ENCODE measurements at places on chromosomes 1 and 21.
A peak's percentile ranks its signal among the peaks of the same experiment; 100 is the strongest.

- DNase-seq: no peak
Observed at GRCh38 chr1:3993619-3994375, 93.7 kb upstream of the C1orf174 start.

DNA sequence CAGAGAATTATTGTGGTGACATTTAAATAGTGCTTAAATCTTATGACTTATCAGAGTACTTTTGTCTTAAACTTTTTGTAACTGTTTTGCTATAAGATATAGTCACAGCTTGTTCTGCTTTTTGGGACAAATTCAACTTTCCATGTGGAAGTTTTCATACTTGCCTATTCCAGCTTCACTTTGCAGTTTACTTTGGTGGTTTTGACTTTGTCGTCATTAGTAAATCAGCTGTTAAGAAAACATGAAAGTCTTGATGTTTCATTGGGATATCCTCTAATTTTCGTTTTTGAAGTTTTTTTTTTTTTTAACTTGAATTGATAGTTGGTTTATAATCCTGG, 31.3 kb downstream of the SDCCAG8 start:
- H3K4me1 ChIP-seq: peaks cover 18% of the 10 kb centered on the region
- no peak for DNase-seq
- peaks cover 63% of the 10 kb centered on the region for H3K36me3 ChIP-seq
- peak overlapping the region; percentile 40 for H3K27ac ChIP-seq
- no peak overlapping the region for H3K4me3 ChIP-seq

DNA sequence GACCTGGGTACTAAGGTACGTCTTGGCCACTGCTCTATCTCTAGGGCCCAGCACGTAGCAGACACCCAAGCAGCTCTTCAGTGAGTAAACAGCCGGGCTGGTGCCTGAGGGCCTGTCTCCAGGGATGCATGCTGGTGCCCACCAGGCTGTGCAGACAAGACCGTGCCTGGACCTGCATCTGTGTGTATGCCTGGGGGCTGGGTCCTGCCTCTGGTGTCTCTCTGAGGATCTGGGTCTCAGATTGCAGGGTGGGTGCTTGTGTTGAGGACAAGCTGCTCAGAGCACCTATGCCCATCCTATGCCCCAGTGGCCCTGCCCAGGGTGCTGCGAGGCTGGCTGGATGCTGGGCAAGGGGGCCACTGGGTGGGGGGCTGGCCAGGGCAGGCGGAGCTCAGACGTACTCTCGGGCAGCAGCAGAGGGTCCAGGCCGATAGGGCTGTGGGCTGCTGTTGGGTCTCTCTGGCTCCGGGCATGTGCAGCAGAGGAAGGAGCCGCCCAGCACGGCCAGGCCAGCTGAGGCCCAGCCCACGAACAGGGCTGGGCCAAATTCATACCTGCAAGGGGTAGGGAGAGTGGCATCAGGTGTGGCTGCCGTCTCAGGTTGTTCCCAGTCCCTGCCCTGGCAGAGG, 4.4 kb downstream of the CLDN19 start:
- no peaks in the 10 kb centered on the region for H3K36me3 ChIP-seq
- no peaks in the 10 kb centered on the region for H3K27me3 ChIP-seq
- no peak for DNase-seq

DNA sequence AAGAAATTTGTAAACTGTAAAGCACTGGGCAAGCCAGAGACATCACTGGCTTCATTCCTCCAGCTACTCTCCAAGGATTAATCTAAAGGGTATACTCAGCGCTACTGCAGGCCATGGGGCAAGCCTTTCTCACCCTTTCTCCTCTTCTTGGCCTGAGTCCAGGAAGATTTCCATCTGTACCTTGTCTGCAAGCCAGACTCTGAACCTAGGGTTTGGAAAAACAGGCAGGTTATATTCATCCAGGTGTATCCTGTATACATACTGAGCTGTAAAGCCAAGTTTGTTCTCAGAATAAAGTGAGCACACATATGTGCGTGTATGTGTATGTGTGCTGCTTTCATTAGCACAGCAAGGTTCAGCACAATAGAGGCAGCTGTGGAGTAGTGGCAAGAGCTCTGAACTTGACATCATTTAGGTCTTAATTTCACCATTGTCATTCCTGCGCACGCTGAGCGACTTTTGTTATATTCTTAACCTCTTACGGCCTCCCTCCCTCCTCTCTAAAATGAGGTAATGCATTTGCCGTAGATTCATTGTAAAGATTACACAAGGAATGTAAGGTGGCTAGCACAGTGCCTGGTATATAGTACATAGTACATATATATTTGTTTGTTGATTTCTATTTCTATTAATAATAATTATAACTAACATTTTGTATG, 128.1 kb upstream of the JUN start:
- no peak overlapping the region for H3K4me3 ChIP-seq
- H3K27me3 ChIP-seq: no peaks in the 10 kb centered on the region

GRCh38 chr1:228226141-228226874, 18.5 kb downstream of the OBSCN start:
- H3K4me3 ChIP-seq: no peak overlapping the region
- no peak for DNase-seq
- peaks cover 94% of the 10 kb centered on the region for H3K36me3 ChIP-seq
- H3K27ac ChIP-seq: peak overlapping the region; percentile 16

DNA sequence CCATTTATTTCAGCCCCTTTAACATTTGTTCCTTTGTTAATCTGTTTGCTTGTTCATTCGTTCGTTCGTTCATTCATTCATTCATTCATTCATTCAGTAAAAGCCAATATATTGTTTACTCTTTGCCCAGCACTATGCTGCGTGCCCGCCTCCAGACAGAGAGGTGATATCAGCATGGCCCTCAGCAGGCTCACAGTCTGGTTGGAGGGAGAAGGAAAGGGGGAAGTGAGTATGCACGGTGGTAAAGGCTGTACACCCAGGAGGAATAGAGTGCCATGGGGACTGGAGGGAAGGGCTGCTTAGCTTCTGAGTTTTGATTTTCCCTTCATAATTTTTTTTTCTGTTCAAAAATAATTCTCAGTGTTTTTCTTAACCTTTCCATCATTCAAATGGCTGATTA, 144.7 kb downstream of the NOS1AP start:
- DNase-seq: no peak
- H3K27ac ChIP-seq: peak overlapping the region; percentile 66
- peaks cover 43% of the 10 kb centered on the region for H3K4me1 ChIP-seq
- no peaks in the 10 kb centered on the region for H3K36me3 ChIP-seq

GRCh38 chr1:204080163-204080903, 7.4 kb downstream of the SOX13 start:
- H3K36me3 ChIP-seq: no peaks in the 10 kb centered on the region
- no peaks in the 10 kb centered on the region for H3K27me3 ChIP-seq
- peak overlapping the region; percentile 11 for H3K4me3 ChIP-seq
- H3K4me1 ChIP-seq: peaks cover 100% of the 10 kb centered on the region
- peak; percentile 74 for DNase-seq
- H3K27ac ChIP-seq: peak overlapping the region; percentile 67

DNA sequence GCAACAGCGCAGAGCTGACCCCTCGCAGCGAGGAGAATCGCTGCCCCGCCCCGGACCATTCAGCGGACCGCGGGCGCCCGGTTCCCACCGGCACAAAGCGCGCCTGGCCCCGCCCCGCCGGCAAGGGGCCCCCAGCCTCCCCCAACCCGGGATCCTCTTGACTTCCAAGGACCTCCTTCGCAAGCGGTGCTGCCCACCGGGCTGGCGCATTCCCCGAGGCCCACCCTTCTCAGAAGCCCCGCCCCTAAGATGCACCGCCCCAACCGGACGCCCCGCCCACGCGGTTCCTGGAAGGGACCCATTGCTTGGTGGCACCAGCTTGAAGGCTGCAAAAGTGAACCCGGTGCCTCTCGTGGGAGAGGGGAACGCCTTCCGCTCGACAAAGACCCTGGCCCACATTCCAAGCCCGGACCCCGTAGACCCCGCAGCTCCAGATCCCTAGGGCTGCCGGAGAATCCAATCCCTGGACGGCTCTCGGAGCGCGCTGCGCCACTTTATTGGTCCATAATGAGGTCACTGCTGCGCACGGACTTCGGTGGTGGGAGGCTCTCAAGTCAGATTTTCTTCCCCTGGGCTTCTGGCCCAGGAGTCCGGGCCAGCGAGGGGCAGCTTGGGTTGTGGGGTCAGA, 2.0 kb downstream of the HES3 start:
- H3K4me1 ChIP-seq: peaks cover 38% of the 10 kb centered on the region
- no peak overlapping the region for H3K27ac ChIP-seq
- no peaks in the 10 kb centered on the region for H3K36me3 ChIP-seq

- no peaks in the 10 kb centered on the region for H3K4me1 ChIP-seq
- H3K27me3 ChIP-seq: no peaks in the 10 kb centered on the region
- DNase-seq: no peak
Observed at GRCh38 chr1:193283016-193283415, 96.6 kb upstream of the B3GALT2 start.

GRCh38 chr1:14975119-14975518, 178.4 kb upstream of the TMEM51 start:
- no peak overlapping the region for H3K27ac ChIP-seq
- H3K36me3 ChIP-seq: no peaks in the 10 kb centered on the region
- H3K4me1 ChIP-seq: peaks cover 23% of the 10 kb centered on the region
- H3K4me3 ChIP-seq: no peak overlapping the region

DNA sequence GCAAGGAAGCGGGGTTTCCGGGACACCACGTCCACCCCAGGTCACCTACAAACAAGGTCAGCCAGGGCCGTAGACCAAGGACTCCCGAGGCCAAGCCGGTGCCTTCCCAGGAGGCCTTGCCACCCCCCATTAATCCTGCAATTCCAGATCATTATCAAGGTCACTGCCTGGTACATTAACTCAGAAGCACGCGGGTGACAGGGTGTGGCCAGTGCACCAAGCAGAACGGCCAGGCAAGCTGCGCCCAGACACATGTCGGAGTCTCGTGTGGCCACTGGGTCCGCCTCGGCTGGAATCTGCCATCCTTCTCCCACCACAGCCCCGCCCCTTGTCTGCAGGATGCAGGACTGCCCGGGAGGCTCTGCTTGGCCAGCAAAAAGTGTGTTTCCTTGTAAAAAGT, 144.7 kb downstream of the PRDM16 start:
- H3K36me3 ChIP-seq: no peaks in the 10 kb centered on the region
- no peak overlapping the region for H3K4me3 ChIP-seq
- no peak overlapping the region for H3K27ac ChIP-seq
- H3K27me3 ChIP-seq: peaks cover 16% of the 10 kb centered on the region

DNA sequence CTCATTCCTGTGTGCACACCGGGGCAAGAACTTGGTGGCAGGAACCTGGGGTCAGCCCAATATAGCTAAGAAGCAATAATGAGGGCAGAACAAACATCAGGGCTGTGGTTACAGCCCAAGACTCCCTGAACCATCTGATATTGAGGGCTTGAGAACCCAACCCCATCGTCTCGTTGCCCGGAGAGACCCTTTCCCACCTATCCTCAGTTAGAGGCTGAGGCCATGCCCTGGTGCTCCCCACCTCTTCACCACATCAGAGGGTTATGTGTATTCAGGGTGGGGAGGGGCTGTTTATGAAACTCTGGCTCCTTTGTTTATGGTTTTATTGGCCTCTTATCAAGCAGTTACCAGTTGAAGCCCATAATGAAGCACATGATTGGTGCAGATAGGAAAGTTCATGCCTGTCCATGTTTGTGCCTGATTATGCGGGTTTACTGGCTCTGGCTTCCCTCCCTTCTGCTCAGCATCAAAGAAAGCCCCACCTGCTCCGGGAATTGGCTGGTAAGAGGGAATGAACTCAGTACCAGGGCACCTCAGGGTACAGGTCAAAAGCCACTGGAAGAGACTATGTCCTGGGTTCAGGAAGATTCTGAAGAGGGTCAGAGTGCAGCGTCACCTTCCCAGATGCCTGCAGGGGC, 14.5 kb downstream of the NUAK2 start:
- H3K27me3 ChIP-seq: no peaks in the 10 kb centered on the region
- no peak overlapping the region for H3K4me3 ChIP-seq
- no peaks in the 10 kb centered on the region for H3K4me1 ChIP-seq

DNA sequence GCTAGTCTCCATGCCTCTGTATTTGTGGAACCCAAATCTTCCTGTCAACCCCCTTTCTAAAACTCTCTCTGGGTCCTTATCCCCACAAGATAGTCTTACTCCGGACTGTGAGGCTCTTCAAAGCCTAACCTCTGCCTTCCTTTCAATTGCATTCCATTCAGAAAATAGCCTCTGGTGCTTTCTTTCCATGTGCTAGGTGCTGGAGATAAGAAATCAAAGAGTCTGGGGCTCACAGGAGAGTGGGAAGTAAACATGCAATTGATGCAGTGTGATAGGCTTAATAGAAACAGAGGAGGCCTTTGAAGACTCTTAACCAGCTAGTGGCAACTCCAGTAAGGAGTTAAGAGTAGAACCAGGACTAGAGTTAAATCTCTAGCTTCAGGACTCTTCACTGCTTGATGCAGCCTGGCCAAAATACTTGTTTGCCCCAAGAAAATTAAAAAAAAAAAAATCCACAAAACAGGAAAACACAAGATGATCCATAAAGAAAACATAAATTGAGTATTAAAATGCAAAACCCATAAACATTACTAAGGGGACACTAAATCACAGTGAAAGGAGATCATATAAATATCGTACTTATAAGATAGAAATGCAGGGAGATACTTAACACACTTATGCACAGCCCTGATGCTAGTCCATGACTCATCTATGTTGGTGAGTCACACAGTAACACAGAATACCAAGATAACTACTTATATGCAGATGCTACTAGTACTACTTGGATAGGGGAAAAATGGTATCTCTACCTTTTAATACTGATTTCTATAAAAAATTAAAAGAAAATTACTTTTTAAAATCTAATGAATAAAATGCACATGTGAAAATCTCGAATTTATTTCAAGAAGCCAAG, 341.5 kb downstream of the KCNH1 start:
- H3K27me3 ChIP-seq: peaks cover 16% of the 10 kb centered on the region
- H3K27ac ChIP-seq: no peak overlapping the region
- DNase-seq: no peak
- H3K4me1 ChIP-seq: no peaks in the 10 kb centered on the region

DNA sequence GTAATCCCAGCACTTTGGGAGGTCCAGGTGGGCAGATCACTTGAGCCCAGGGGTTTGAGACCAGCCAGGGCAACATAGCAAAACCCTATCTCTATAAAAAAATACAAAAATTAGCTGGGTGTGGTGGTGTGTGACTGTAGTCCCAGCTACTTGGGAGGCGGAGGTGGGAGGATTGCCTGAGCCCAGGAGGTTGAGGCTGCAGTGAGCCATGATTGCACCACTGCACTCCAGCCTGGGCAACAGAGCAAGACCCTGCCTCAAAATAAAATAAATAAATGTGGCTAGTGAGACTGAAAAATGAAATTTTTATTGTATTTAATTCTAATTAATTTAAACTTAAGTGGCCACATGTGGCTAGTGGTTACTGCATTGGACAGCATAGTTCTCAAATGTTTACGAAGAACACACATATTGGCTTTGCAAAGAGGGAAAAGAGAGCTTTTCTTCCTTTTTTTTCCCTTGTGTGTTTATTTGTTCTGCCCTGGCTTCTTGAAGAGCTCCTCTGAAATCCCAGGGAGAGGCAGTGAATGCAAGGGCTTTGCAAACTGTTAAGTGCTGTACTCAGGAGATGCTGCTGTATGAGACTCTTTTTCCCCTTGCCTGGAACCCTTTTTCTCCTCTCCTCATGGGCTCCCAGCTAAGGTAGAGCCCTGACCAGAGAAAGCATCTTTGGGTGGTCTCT, 59.0 kb upstream of the RPL11 start:
- H3K4me3 ChIP-seq: no peak overlapping the region
- no peaks in the 10 kb centered on the region for H3K27me3 ChIP-seq
- H3K36me3 ChIP-seq: no peaks in the 10 kb centered on the region
- peaks cover 27% of the 10 kb centered on the region for H3K4me1 ChIP-seq
- no peak overlapping the region for H3K27ac ChIP-seq
